ENCODE measurements at places on chromosomes 5 and 9.
A peak's percentile ranks its signal among the peaks of the same experiment; 100 is the strongest.

GRCh38 chr9:98854266-98854665 is 46.8 kb downstream of the GALNT12 start:
- no peak for DNase-seq

- DNase-seq = no peak
Observed at GRCh38 chr5:151191661-151192060, 32.2 kb downstream of the CCDC69 start.

DNA sequence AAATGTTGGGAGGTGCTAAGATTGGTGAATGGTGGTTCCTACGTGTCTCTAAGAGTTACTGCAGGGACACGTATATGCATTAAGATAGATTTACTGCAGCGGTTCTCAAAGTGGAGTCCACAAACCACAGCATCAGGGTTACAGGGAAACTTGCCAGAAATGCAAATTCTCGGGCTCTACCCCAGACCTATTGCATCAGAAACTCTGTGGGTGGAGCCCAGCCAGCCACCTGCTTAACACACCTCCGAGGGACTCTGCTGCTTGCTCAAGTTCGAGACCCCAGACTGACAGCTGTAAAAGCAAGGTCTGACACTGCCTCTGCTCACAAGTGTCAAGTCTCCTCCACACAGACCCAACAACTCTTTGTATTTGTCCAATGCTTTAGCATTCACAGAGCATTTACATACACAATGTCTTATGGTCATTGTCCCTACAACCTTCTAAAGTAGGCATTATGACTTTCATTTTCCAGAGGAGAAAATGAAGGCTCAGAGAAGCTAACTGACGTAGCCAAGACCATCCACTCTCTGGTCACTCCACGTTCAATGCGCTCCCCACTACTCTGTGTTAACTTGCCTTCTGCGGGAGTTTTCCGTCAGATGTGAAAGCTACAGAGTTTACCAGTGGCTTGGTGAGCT is 48.8 kb downstream of the HSD17B3 start:
- DNase-seq = no peak

DNA sequence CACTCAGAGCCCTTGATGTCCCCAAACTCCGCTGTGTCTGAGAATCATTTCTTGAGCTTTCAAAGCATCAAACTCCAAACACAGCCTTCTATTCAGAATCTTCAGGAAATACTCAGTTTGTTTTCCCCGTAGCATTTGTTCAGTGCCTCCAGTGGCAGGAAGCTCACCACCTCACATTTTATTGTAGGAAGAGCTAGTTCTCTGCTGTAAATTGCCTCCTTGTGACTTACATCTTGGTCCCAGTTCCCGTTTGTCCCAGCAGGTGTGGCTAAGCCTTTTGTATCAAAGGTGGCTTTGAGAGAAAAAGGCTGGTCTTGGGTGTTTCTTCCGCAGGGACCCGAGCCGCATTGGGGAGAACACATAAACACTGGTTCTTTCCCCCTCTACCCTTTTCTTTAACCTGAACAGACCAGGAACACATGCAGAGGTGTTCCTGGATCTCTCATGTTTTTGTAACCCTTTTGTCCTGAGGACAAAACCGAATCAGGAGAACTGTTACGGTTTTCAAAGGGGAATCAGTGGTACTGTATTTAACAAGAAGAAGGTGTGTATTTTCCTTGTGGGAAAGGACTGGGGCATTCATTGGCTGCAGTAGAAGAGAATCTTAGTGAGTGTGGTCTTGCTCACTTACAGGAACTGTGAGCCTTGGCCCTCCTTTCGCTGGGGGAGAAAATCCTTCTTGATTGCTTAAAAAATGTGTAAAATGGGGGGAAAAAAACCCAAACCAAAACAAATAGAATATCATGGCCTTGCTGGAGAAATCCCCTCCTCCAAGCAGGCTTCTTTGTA is 1.9 kb downstream of the OSMR start:
- DNase-seq = no peak

DNA sequence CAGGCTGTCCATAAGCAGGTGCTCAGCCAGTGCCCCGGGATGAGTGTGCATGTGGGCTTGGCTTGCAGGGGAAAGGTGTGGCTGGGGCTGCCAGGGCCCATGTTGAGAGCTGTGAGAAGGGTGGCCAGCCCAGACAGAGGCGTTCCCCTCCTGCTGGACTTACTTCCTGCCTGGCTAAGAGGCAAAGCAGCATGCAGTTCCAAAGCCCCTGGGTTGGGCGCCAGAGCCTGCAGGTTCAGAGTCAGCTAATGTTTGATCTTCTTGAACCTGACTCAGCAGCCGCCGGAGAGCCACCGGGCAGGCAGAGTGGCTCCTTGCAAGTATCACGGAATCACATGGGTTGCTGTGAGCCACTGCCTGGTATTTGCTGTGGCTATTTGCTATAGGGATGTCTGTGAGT is 168.4 kb upstream of the MAP1B start:
- no peak for DNase-seq

GRCh38 chr5:10505517-10506095 is 58.3 kb upstream of the ANKRD33B start:
- DNase-seq = no peak

- DNase-seq = no peak
Observed at GRCh38 chr9:91271156-91271555, 90.6 kb downstream of the AUH start.

DNA sequence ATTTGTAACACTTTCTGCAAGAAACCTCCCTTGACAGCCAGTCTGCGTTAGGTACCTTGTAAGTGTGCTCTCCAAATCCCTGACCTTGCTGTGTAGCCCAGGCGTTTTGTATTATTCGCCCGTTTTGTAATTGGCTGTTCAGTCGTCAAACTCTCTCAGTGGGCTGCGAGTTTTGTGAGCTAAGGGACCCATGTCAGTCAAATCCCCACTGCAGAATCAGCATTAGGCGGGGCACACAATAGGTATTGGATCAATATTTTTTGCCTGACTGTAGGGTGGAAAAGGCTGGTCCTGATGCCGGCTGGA is 665 bp downstream of the DNAJC18 start:
- no peak for DNase-seq

GRCh38 chr9:86941197-86941596 is 6.1 kb downstream of the GAS1 start:
- peak; percentile 29 for DNase-seq

GRCh38 chr5:156819537-156819936 is 30.6 kb upstream of the PPP1R2B start:
- DNase-seq = no peak

DNA sequence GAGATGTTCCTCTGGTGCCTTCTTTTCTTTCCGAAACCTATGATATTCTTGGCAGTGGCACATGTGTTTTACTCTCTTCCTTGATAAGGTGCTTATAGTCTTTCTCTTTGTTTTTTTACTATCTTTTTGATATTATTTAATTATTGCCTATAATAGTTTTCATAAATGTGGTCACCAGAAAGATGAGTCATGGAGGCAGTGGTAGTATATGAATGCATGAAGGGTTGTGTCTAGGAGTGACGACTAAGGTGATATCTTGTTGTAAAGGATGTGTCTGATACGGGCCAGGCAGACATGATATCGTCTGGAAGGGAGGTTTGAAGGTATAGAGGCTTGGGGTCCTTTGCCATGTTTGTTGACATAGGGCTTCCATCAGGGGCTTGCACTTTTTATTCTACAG is 36.8 kb downstream of the SLC44A1 start:
- DNase-seq = no peak

GRCh38 chr9:121179930-121180681 is 21.6 kb downstream of the RAB14 start:
- no peak for DNase-seq

DNA sequence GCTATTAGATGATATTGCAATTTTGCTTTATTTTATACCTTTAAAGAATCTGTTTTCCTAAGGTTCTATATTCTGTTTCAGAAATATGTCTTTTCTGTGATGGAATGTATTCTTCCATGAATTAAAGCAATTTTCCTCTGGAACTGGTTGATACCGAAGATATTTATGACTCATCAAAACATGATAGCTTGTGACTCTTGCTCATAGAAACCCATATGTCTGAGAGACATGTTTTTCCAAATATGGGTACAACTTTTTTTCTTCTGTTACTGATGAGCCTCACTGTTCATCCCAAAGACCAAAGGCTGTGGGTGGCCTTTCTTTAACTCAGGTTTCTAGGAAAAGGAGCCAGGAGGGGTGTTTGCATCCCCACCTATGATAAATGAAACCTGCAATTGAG is 126.1 kb upstream of the PAPPA start:
- DNase-seq = no peak

- DNase-seq = no peak
Observed at GRCh38 chr5:148909766-148910165, 83.4 kb downstream of the ADRB2 start.

DNA sequence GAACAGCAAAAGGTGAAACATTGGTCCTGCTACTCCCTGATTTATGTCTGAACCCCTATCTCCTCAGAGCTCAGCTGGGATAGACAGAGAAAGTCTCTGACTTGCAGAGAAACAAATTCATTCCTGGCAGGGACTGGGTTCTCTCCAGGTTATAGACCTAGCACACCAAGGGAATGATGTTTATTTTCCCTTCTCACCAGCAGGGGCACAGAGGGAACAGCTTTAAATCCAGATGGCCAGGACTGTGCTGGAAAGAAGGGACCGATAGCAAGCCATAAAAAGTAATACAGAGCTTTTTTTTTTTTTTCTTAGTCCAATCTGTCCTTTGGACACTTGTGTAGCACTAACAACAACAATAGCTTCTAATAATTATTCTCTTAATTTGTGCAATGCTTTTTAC is 141.1 kb upstream of the C9orf72 start:
- no peak for DNase-seq

- DNase-seq = no peak
Observed at GRCh38 chr5:80097451-80097850, 62.3 kb downstream of the THBS4 start.

DNA sequence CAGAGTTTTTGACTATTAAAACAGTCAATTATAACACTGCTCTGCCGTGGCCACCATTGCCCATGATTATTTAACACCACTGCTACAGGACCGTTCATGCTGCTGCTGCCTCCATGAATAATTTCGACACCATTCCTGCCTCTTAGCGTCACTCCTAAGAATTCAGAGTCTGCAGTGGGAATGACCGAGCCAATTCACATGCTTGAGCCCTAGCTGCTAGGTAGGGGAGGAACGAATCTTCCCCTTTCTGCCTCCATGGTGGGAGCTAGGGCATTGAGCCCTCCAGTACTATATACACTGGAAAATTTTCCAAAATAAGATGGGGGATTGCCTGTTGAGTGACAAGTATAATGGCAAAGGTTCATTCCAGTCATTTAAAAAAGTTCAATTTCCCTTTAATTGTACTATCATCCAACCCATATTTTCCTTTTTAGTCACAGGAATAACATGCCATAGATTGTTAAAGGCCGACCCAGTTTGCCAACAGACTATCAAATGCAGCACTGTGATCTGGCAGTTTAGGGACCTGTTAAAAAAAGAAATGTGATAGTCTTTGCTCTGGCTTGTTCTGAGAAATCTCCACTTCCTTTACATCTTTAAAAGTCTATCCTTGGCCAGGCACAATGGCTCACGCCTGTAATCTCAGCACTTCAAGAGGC is 13.5 kb upstream of the B4GALT1 start:
- DNase-seq = no peak

DNA sequence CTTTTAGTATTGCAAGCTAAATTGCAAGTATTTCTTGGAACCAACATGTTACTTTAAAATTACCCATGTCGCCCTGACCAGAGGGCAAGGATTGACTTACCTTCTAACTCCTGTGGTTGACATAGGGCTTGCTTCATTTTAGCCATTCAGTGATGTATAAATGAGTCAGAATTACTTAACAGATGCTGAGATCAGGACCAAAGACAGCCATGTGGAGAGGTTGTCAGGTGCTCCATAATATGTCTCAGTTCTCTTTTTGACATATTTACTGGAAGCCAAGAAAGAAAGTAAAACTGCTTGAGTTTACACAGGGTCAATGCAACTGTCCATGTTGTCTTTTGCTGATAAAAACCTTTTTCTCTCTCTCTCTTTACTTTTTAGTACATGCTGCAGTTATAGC is 33.2 kb downstream of the F2RL2 start:
- DNase-seq = no peak

GRCh38 chr5:34005681-34006080 is 2.2 kb downstream of the AMACR start:
- no peak for DNase-seq

DNA sequence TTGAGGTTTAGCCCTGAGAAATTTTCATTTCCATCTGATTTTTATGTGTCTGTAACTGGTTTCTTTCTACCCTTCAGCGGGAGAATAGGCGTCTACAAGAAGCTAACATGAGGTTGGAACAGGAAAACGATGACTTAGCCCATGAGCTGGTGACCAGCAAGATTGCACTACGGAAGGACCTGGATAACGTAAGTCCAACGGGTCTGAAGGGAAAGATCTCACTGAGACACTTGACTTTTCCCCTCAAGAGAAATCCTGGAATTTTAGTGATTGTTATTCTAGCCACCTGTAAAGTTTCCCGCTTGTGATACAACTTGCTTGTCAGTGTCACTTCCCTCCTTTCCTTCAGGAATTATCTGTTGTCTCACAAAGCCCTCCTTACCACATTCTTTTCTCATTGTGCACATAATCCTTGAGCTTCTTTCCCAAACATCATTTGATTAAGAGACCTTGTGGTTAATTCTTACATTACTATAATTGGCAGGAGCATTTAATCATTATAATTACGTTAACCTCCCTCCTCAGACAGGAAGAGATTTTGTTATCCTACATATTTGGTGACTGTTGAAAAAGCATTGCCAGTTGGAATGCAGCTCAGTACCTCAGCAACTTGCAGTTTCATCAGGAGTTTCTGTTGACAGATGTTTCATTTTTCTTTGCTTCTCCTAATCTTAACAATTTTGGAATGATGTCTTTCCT is 56.9 kb downstream of the GPR21 start:
- DNase-seq = no peak

GRCh38 chr9:68546596-68547390 is 6.1 kb upstream of the TMEM252 start:
- DNase-seq = no peak

- DNase-seq = no peak
Observed at GRCh38 chr5:129082225-129083136, 12.1 kb upstream of the ISOC1 start.

- DNase-seq = no peak
Observed at GRCh38 chr9:101440714-101441230, 5.2 kb upstream of the ALDOB start.

DNA sequence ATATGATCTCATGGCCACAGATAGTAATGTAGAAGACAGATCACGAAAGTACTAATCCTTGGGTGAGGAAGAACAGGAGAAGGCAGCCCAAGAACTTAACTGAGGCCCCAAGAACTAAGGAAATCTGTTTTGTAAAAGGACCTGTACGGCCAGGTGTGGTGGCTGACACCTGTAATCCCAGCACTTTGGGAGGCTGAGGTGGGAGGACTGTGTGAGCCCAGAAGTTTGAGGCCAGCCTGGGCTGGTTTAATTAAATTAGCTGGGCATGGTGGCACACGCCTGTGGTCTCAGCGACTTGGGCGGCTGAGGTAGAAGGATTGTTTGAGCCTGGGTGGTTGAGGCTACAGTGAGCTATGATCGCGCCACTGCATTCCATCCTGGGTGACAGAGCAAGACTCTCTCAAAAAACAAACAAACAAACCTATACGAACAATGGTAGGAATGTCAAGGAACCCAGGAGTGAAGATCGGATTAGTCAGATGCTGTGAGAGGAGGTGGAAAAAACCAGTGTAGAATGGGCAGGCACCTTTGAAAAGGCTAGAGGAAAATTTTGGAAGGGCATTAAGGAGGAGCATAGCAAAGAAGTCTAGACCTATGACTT is 283.8 kb upstream of the DMRT1 start:
- no peak for DNase-seq

GRCh38 chr5:90885180-90885868 is 326.7 kb downstream of the ADGRV1 start:
- no peak for DNase-seq
